ENCODE measurements at places on chromosomes 3 and 15.

- DNase-seq, result no peak
Observed at GRCh38 chr3:152261329-152261728, 7.4 kb upstream of the MBNL1 start.

DNA sequence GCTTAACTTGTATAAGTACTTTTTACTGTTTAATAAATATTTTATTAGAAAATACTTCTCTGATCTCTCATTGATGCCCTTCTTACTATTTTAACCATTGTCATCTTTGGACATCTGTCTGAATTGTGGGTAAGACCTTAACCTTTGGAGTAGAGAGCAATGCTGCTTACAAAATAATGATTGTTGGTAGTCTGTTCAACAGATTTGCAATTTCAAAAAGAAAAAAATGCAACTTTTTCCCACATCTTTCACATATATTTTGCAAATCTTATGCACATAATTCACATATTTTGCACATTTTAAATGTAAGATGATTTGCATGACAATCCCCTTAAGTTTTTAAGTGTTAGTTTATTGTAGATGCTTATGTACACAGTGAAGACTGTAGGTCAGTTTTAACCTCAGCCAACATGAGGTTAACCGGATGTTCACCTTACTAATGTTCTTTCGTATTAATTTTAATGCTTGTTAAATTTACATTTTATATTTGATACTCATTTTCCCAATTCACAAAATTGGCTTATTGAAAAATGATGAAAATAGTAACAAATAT is 16.7 kb downstream of the C3orf38 start:
- DNase-seq, result no peak

DNA sequence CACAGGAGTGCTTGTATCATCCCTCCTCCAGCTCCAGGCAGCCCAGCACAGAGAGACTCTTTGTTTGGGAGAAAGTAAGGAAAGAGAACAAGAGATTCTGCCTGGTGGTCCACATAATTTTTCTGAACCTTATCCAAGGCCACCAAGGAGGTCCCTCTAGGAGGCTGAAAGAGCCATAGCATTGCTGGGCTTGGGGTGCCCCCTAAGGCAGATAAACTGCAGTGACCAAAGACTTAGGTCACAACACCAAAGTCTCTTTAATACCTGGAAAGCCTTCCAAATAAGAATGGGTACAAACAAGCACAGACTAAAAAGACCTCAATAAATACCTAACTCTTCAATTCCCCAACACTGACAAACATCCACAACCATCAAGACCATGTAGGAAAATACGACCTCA is 310.2 kb upstream of the PPP2R3A start:
- no peak for DNase-seq

DNA sequence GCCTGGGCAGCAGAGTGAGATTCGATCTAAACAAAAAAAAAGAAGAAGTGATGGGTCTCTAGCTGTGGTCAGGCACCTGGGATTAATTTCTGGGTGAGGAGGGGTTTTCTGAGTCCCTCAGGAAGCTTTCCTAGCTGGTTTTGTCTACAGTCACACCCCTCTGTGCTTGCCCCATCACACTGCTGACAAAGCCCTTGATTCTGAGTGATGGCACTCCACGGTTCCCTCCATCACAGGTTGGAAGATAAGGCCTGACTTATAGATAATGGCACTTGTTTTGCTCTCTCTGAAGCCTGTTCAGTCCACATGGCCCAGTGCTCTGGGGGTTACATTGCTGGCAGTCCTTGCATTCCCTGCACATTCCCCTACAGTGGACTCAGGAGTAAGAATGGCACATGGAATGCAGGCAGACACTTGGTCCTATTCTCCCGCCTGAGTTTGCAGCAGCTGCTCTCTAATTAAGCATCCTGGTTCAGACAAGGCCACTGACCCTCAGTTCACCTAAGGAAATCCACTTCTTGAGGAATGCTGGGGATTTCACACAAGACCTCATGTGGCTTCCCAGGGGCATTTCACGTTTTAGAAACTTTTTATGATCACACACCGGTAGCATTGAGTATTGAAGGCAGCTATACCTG is 81.0 kb upstream of the NMNAT3 start:
- DNase-seq, result no peak

DNA sequence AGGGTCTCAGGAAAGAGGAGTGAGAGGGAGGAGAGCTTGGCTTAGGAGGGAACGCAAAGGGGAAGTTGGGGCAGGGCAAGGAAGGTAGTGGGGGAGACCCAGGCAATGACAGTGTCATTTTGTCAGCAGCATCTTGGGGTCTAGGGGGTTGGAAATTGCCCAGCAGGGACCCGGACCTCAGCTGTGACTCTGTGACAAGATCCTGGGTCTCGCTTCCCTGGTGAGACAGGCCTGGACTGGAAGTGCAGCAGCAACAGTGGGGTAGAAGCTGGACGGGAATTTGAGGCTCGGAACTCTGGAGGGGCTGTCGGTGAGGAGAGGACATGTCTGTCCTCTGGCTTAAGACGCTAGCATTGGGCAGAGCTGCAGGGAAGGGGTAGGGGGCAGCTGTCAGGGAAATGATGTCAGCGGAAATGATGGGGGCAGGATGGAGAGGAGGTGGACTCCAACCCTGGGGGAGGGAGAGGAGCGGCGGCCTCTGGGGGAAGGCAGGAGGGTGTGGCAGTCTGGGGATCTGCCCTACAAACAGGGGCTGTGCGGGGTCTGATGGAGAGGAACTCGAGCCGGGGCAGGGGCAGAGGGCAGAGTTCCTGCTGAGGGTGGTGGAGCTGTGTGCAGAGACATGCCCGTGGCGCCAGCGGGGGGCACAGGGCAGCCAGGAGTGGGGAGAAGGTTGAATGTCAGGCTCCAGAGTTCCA is 12.3 kb downstream of the ANPEP start:
- DNase-seq, result no peak

- DNase-seq, result no peak
Observed at GRCh38 chr15:67405208-67406191, 115.4 kb upstream of the C15orf61 start.

GRCh38 chr3:127775398-127776109 is 46.8 kb downstream of the MGLL start:
- no peak for DNase-seq

DNA sequence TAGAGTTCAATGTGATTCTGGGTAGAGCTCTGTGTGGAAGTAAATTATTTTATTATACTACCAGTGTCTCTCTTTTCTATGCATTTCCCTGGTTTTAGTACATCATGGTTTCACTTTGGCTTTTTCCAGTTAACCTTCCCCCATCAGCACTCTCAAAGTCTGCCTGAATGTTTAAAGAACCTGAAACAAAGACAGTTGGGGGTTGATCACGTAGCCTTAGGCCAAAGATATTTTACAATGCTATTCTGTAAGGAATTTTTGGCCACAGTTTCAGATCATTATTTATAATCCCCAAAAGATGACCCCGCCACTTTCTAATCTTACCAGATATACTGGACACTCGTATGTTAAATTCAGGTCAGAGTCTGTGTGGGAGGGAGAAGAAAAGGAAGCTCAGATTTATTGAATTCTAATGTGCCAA is 156.3 kb upstream of the TMC3 start:
- DNase-seq, result no peak

DNA sequence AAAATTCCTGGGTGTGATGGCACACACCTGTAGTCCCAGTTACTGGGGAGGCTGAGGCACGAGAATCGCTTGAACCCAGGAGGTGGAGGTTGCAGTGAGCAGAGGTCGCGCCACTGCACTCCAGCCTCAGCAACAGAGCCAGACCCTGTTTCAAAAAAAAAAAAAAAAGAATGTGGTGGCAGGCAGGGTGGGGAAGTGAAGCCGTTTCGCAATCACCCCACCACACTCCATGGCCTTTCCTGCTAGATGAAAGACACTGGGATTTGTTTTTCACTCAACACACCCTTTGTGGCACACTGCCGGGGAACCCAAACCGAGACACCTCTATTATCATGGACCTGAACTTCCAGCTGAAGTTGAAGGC is 172.4 kb upstream of the IQSEC1 start:
- DNase-seq, result no peak

GRCh38 chr3:31573036-31573779 is 40.5 kb downstream of the STT3B start:
- no peak for DNase-seq

GRCh38 chr3:48685293-48685602 is 467 bp downstream of the NCKIPSD start:
- DNase-seq, result no peak

GRCh38 chr3:64741341-64741740 is 53.5 kb upstream of the ADAMTS9 start:
- no peak for DNase-seq

DNA sequence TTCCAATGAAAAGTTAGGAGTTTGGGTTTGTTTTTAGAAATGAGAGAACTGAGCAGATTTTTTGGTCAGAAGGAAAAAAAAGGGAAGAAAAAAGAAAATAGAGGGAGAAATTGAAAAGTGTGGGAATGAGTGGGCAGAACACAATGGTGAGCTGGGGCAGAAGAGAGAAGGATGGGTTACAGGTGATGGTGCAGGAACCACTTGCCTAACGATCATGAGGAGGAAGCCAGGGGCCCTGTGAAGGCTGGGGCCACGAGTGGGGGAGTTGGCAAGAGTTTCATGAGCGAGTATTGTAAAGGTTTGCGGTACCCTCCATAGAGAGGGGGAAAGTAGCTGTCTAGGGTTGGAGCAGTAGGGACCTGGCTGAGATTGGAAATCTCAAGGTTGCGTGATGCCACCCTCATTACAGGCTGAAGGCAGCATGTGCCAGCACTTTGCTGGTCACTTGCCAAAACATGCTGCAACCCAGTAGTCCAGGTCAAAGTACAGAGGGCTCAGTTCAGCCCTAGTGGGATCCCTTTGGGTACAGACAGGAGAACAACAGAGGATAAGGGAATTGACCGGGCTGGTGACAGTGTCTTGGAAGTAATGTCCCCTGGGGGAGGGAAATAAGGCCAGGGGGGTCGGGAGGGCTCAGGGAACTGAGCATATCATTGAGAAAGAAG is 6.6 kb downstream of the IVD start:
- DNase-seq, result no peak

DNA sequence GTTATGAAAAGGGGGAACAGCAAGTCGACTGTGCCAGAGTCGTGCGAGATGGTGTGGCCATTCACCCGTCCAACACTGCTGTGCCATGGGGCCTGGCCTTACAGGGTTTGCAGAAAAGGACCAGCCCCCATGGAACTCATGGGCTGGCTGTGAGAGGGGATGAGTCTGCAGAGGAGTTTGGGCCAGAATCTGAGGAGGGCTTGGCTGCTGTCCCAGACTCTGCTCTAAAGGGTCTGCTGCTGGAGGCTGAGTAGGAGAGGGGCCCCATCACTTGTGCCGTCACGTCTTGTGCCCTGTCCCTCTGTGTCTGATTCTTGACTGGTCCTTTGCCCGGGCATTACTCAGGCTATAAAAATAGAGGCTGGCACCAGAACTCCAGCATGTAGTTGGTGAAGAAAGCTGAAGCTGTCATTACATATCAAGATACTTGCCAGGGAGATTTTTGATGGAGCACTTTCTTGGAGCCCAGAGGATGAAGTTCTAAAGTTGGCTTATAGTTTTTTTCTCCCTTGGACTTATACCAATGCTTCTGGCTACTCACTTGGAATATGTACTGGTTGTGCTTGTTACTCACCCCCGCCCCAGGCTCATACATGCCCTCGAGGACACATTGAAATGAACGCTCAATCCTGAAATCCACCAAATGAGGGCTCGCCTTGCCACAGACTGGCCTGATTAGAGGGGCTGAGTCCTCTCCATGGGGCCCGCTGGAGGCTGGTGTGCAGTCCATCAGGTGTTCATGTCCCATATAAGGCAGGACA is 10.2 kb downstream of the PXYLP1 start:
- no peak for DNase-seq

- DNase-seq, result no peak
Observed at GRCh38 chr3:128496019-128496601, 3.1 kb upstream of the GATA2 start.

- no peak for DNase-seq
Observed at GRCh38 chr15:52680041-52680391, 828 bp upstream of the ATOSA start.

GRCh38 chr3:1439395-1439794 is 346.6 kb downstream of the CNTN6 start:
- no peak for DNase-seq

- peak; percentile 48 for DNase-seq
Observed at GRCh38 chr15:90388462-90389380, 679 bp downstream of the IQGAP1 start.

GRCh38 chr15:101103598-101103997 is 148.2 kb downstream of the CHSY1 start:
- DNase-seq, result no peak

DNA sequence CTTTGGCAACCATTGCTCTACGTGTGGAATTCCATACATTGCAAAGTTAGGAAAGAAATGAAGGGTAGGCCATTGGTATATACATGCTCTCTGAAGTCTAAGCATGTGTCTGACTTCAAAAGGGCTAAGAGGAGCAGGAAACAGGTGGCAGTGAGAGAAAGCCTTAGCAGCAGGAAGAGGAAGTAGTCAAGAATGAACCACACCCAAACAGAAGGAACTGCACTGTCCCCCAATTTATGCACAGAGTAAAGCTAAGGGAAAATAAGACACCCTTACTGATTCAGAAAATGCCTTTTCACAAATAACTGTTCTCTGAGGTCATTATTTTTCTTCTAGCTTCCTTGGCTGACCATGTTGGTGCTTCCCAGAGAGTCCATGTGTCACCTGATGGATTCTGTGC is 575.4 kb downstream of the NTRK3 start:
- DNase-seq, result no peak

GRCh38 chr3:83048556-83048955 is 1287.1 kb upstream of the GBE1 start:
- no peak for DNase-seq

DNA sequence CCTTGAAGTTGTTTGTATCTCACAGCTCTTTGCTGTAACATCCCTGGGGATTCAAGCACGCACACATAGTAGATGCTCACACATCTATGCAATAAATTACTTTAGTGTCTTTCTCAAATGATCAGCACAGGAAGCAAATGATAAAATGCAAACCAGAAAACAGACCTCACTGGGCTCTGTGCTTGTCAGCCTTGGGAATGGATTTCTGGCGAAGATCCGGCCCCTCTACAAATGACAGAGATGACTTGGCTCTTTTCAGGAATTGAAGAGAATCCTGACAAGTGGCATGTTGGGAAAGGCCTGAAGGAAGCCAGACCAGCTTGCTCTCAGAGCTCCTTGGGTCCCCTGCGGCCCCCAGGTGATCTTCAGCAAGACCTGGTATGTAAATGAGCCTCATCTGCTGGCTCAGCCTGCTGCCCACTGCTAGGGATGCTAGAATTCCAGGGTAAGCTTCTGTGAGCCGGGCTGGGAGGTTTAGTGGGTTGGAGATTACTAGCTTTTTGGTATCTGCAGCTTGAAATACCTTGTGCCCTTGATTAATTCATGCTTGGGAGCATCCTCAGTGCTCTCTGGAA is 54.1 kb downstream of the LPP start:
- no peak for DNase-seq

DNA sequence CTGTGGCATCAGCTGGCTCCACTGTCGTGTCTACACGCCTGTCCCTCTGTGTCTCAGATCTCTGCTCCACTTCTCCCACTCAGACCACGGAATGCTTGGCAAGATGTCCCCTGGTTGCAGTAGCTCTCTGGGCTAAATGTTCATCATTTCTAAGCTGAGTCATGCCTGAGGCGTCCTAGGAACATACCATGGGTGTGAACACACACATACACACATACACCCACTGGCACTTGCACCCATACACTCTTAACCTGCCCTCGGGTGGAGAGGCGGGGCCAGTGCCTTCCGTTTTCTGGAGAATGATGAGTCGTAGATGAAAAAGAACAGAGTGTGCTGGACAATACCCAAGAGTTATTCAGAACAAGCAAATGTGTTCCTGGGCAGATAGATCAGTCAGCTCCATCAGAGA is 72.4 kb downstream of the SENP2 start:
- no peak for DNase-seq

GRCh38 chr3:11335056-11335608 is 62.9 kb downstream of the ATG7 start:
- no peak for DNase-seq

- no peak for DNase-seq
Observed at GRCh38 chr15:95580121-95580520, 750.4 kb upstream of the NR2F2 start.
